Non-pigmented ciliary epithelial cell (primary cell): ENCODE measurements at places on chromosomes 5 and 9.
A peak's percentile ranks its signal among the peaks of the same experiment; 100 is the strongest.

GRCh38 chr5:159469496-159470372 is 139.4 kb upstream of the IL12B start:
- DNase-seq: no peak

DNA sequence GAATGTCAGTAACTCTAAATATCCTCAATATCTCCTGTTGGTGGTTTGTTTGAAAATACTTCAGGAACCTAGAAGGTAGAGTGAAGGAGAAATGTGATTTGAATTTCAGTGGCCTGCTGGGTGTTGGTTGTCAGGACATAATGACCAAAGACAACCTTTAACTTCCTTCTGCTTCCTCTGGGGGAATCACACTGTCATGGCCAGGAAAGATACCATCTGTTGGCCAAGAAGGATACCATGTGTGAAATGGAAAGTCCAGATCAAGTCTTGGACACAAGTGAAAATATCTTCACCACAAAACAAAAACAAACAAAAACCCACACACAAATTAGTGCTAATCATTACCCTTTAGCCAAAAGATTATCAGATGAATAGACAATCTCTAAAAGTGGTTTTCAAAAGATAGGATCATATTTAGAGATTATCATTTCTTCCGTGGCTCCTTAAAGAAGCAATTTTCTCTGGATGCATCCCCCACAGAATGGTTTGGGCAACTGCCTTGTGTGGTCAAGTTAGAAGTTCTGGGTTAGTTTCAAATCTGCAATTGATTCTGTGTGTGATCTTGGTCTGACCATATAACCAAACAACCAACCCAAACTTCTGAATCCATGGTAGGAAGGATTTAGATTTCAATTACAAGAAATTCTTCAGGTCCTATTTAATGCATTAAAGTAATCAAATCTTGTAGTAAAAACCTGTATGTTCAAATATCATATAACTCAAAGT is 1.6 kb downstream of the C1QTNF3 start:
- DNase-seq: no peak

- no peak for DNase-seq
These were observed 337.4 kb downstream of the ADAMTS6 start for GRCh38 chr5:65144136-65144871.

- DNase-seq: no peak
These were observed 64.9 kb downstream of the FAM170A start for GRCh38 chr5:119694284-119694683.

GRCh38 chr5:10591159-10591558 is 27.3 kb downstream of the ANKRD33B start:
- DNase-seq: no peak

GRCh38 chr5:66967102-66967501 is 229.5 kb downstream of the CD180 start:
- no peak for DNase-seq

- DNase-seq: no peak
These were observed 41.4 kb downstream of the ENC1 start for GRCh38 chr5:74599148-74599547.

DNA sequence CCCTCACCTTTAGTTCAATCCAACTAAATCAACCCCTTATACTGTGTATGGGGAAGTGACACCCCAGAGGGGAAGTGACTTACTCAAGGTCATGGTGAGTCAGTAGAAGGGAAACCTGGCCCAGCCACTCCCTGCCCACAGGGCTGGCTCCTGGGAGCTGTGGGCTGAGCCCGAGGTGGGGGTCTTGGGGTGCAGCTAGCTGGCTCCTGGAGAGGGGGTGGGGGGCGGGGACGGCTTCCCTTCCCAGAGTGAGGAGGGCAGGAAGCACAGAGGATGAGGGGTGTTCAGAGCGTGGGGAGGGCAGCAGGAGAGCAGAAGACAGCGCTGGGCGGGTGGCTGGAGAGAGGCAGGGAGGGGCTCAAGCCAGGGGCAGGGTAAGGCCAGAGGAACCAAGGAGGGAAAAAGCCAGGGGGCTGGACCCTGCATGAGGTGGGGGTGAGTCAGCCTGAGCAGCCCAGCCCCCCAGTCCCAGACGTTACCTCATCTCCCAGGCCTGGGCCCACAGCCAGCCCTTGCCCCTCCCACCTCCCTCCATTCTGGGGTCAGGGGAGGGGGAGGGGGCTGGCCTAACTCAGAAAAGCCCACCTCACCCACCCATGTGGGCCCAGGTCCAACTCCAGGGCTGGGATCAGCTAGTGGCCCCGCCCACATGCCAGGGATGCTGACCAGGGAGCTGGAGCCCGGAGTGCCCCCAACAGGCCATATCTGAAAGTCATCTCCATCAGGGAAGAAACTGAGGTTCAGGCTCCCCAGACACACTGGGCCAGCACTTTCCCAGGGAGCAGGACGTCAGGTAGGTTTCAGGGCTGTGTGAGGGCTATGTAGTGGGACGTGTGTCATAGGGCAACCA is 2.8 kb downstream of the PDLIM7 start:
- DNase-seq: peak; percentile 82

- DNase-seq: no peak
These were observed 37.9 kb downstream of the LHFPL2 start for GRCh38 chr5:78610636-78611035.

GRCh38 chr9:28073270-28073669 is 500.0 kb upstream of the C9orf72 start:
- no peak for DNase-seq

DNA sequence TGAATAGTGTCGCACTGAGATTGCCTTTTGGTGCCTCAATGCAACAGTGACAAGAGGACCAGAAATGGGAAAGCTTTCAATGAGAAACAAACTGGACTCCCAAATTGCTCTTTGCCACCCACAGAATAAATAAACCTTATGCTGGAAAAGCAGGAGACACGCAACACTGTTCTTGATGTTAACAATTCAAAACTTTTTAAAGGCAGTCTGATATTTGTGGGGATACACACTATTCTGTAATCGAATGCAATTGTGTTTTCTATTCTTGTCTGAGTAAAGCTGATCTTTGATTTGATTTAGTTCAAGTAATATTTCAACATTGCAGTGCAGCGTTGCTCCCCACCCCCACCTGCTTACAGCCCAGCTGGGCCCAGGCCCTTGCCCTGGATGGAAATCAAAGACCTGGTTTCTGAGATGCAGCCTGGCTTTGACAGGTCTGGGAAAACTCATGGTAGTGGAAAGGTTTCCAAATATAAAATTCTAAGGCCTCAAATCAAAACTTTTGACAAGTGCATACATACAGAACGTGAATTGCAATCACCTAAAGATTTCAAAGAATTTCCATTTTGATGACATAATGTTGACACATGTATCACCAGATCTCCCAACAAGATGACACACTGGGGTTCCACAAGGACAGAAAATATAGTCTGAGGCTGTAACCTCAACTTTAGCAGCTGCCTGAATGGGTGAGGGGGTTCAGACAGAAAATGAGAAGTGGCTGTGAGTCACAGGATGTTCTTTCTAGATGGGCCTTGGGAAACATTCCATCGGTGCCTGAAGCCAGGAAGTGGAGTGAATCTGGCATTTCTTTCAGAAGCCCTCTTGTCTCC is 55.1 kb downstream of the ABCA1 start:
- DNase-seq: peak; percentile 94

GRCh38 chr5:136772491-136772890 is 407.1 kb upstream of the TRPC7 start:
- no peak for DNase-seq

- no peak for DNase-seq
These were observed 21.4 kb upstream of the ICE1 start for GRCh38 chr5:5401095-5401494.
